Effector CD4-positive, alpha-beta T cell (primary cell): ENCODE measurements at places on chromosomes 7 and 10.

DNA sequence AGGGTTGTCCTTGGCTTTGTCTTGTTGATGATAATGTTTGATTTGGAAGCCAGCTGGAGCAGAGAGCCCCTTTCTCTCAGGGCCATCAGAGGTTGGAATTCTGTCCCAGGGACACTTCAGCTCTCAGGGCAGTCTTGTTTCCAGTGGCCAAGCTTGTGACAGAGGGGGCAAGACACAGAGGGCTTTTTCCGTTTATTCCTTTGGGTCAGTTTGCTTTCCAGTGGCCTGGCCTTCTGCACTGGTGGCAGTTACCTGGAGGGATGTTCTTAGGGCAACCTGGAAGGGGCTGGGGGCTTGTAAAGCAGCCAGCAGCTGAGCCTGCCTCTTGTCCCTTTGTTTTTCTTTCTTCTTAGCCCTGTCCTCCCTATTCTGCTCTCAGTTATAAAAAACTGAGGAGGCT is 62.7 kb downstream of the MTURN start:
- no peak for DNase-seq

DNA sequence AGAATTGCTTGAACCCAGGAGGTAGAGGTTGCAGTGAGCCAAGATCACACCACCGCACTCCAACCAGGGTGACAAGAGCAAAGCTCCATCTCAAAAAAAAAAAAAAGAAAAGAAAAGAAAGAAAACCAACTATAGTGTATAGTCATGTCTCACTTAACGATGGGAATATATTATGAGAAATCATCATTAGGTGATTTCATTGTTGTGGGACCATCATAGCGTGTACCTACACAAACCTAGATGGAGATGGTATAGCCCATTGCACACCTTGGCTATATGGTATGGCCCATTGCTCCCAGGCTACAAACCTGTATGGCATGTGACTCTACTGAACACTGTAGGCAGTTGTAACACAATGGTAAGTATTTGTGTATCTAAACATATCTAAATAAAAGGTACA is 8.5 kb upstream of the GALNT11 start:
- DNase-seq = no peak

DNA sequence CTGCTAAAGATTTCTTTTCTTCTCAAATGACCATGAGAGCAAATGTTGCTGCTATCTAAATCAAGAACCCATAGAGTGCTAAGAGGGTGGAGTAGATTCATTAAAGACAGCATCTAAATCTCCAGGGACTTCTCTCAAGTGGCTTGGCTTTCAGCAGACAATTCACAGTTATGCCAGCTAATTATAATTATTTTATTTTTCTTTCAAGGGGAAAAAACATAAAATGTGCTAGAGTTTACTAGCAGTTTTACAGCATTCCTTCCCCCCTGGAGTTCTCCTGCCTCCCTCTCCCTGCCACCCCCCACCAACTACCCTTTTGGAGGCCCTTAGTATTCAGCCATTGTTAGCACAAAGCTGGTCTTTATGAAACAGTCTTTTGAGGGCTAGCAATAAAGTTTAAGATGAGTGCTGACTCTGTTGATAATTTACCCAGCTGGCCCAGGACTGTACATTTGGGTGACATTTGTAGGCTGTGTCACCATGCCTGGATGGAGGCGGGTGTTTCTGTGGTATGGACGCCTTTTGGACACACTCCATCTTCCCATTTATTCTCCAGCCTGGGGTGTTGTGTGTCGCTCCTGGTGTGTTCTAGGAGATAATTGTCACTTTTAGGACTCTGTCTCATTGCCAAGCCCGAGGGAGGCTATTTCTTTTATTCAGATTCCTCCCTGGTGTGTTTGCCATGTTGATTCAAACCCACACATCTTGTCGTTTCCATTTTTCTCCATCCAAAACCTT is 160.2 kb downstream of the CREB5 start:
- DNase-seq = no peak

- no peak for DNase-seq
These were observed 14.3 kb downstream of the GHRHR start for GRCh38 chr7:30977896-30978564.

GRCh38 chr10:99661377-99661763 is 2.1 kb downstream of the ENTPD7 start:
- DNase-seq = no peak

GRCh38 chr7:129853661-129854268 is 99.0 kb downstream of the UBE2H start:
- no peak for DNase-seq

GRCh38 chr7:47557317-47557693 is 24.6 kb downstream of the TNS3 start:
- DNase-seq = no peak

DNA sequence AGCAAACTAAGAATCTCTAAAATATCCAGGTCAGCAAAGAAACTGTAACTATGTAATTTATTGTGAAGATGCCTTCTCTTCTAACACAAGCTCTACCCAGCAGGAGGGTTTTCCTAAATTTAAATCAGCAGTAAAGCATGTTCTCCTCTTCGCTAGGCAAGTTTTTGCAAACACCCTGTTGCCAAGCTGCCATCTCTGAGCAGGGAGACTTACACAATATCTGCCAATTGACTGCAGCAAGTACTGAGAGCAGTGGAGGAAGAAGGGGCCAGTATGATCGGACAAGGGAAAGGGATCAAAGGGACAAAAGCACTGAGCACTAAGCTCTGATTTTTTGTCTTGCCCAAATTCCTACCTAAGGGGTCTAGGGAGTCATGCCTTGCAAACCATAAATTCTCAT is 16.0 kb upstream of the LANCL2 start:
- DNase-seq = no peak

- no peak for DNase-seq
These were observed 96.2 kb downstream of the C10orf105 start for GRCh38 chr10:71623098-71623985.

- no peak for DNase-seq
These were observed 57.6 kb upstream of the DOCK1 start for GRCh38 chr10:126847666-126848065.

- DNase-seq = no peak
These were observed 41.6 kb downstream of the MRPS33 start for GRCh38 chr7:140972876-140973829.

GRCh38 chr10:76550806-76551205 is 1086.8 kb downstream of the KCNMA1 start:
- DNase-seq = no peak
